ENCODE measurements at places on chromosomes 6 and 20. TPM values are rescaled to one million over a fixed set of nuclear protein-coding genes. Genes with fewer than 3 reads are reported as not detected.

GRCh38 chr6:38853236-38853635, 138.1 kb downstream of the DNAH8 start:
- no peaks in the 10 kb centered on the region for H3K4me1 ChIP-seq

GRCh38 chr6:3876101-3876500, 26.9 kb downstream of the FAM50B start:
- no peak overlapping the region for H3K27ac ChIP-seq
- H3K4me1 ChIP-seq: no peaks in the 10 kb centered on the region
- no peak overlapping the region for H3K4me3 ChIP-seq
- H3K36me3 ChIP-seq: no peaks in the 10 kb centered on the region
- no peaks in the 10 kb centered on the region for H3K27me3 ChIP-seq

DNA sequence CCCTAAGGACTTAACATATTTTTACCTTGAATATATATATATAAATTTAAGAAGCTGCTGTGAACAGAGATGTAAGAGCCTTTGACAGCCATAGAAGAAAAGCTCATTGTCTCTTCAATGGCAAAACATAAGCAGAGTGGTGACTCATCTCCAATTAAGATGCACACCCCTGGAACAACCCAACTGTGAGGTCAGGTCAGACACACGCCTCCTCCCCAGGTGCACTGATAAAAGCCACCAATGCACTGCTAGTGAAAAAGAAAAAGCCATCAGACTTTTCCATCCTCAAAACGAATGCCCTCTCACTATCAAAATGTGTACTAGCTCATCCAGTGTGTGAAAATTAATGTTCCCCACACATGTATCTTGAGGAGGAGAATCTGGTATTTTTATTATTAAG, 100.1 kb downstream of the SMLR1 start:
- H3K27ac ChIP-seq: no peak overlapping the region
- H3K4me1 ChIP-seq: no peaks in the 10 kb centered on the region
- no peaks in the 10 kb centered on the region for H3K27me3 ChIP-seq
- no peak for DNase-seq
- H3K4me3 ChIP-seq: no peak overlapping the region

DNA sequence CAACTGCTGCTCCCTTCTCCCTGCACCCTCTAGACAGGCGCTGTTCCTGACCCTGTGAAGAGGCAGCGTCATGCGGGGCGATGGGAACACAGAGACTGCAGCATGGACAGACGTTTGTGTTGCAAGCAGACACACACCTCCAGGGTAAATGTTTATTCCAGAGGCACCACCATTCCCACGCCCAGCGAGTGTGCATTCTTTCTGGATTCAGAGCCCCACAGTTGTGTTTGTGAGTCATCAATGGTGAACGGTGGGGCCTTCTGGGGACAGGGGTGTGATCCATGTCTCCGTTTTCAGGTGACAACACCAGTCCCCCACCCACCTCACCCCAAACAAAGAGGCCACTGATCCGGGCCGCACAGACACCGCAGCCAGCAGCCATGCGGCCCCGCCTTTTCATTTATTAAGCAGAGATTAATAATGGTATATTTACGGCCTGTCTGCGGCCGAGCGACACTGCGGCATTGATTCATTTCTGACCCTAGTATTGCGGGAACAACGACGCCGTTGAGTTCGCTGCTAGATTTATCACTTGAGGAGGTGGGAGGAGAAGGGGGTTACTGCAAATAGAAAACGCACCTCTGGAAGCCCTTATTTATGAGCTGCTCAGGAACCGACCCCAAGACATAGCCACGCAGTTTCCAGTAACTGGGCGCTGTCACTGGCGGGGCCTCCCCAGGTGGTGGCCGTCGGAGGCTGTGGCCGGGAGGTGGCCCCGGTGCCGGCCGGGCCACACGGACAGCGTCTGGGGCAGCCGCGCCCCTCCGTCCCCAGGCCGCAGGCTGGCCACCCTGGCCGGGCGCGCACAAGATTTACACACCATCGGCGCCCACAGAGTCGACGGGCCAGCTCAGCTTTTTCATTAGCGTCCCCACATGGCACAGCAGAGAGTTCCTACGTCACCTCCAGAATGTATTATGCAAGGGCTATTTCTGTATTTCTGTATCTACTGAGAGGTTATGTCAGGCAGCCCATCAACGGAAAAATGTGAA, 367.6 kb downstream of the THBS2 start:
- no peaks in the 10 kb centered on the region for H3K36me3 ChIP-seq
- DNase-seq: no peak
- no peak overlapping the region for H3K4me3 ChIP-seq
- H3K4me1 ChIP-seq: no peaks in the 10 kb centered on the region

Gene GMPR
- total RNA-seq: 7.1 TPM

Gene TMEM14C
- total RNA-seq: 107 TPM

Gene TNFRSF21
- total RNA-seq: 120 TPM

Gene DDO
- total RNA-seq: not detected
